Activated T-cell treated with anti-CD3 and anti-CD28 coated beads for 1 hour (primary cell): ENCODE measurements at places on chromosomes 12 and 14.

GRCh38 chr14:94681300-94682060 is 69.3 kb downstream of the SERPINA3 start:
- DNase-seq: no peak

- DNase-seq: no peak
Observed at GRCh38 chr12:15726027-15726877, 62.9 kb downstream of the EPS8 start.

GRCh38 chr12:41709463-41710285 is 435.0 kb downstream of the GXYLT1 start:
- DNase-seq: no peak

GRCh38 chr12:121578230-121579189 is 2.3 kb downstream of the KDM2B start:
- peak; percentile 15 for DNase-seq

DNA sequence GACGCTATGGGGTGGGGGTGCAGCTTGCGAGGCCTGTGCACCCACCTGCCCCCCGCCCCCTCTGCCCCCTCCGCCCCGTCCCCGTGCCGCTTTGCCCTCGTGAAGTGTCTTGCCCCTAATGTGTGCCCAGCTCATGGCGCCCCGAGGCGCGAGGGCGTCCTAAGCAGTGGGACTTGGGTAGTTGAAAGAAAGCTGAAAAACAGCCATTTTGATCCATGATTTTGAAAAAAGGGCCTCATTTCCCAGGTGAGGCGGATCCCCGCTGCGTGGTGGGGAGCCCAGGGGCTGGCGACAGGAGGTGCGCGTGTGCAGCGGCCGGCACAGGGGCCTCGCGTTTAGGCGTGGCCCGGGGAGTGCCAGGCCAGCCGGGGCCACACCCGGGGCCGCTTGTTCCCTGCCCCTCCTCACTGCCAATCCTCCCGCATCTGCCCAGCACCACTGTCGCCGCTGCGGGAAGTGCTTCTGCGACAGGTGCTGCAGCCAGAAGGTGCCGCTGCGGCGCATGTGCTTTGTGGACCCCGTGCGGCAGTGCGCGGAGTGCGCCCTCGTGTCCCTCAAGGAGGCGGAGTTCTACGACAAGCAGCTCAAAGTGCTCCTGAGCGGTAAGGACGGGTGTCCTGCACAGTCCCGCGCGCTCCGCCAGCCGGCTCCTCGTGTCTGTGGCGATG is 11.8 kb downstream of the ZFYVE21 start:
- no peak for DNase-seq

GRCh38 chr12:120369603-120370342 is 809 bp upstream of the MSI1 start:
- DNase-seq: no peak

DNA sequence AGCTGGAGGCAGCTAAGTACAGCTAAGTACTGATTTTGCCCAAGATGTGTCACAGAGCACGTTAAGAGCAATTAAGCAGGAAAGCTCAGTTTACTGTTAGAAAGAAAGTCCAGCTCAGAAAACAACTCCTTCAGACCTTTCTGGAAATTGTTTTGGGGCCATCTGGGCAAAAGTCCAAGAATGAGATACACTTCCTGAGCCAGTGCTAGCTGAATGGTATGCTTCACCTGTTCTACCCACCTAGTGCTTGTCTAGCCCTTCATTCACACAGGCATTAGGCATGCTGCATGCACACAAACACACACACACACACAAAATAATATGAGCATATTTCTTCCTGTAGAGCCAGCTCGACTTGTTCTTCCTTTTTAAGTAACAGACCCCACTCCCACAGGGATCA is 6.6 kb upstream of the IKZF4 start:
- DNase-seq: no peak

GRCh38 chr14:51004801-51005526 is 60.7 kb upstream of the PYGL start:
- DNase-seq: no peak

DNA sequence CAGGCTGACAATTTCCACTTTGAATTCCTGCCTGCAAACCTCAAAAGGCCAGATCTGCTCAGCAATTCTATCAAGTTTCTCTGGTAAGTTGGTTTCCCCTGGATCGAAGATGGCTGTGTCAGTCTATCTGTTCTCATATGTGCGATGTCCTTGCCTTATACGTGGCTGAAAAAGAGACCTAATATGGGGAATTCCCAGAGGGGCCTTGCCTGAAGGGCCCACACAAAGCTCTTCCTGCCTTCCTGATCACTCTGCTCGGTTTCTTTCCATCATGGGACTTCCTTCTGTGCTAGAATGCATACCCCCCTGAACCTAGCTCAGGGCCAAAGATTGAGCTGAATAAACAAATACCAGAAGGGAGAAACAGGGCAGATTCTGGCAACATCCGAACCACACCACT is 13.2 kb downstream of the TCL1B start:
- DNase-seq: no peak

GRCh38 chr12:31324845-31325523 is 966 bp downstream of the SINHCAF start:
- DNase-seq: peak; percentile 19

GRCh38 chr14:103185051-103186029 is 62.1 kb downstream of the TNFAIP2 start:
- DNase-seq: no peak
